ENCODE measurements at places on chromosomes 5 and 9.

GRCh38 chr5:143074414-143074996 is 304.3 kb downstream of the ARHGAP26 start:
- DNase-seq = no peak

GRCh38 chr5:37391591-37391990 is 12.5 kb downstream of the WDR70 start:
- no peak for DNase-seq

DNA sequence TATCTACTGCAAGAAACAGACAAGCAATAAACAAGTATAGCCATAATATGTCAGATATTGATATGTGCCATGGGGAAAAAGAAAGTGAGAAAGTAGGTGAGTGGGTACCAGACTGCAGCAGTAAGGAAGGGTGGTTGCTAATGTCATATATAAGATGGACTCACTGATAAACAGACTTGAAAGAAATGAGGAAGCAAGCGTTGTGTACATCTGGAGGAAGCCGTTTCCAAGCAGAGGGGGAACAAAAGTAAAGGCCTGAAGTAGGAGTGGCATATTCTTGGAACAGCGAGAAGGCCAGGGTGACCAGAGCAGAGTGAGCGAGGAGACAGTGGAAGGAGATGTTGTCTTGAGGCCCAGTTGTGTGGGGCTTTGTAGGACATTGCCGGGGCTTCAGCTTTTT is 142.2 kb upstream of the MAP3K1 start:
- no peak for DNase-seq

- no peak for DNase-seq
Measured at GRCh38 chr9:138098116-138098907, 220.7 kb downstream of the CACNA1B start.

- DNase-seq = no peak
Measured at GRCh38 chr5:102811972-102812371, 56.9 kb downstream of the PAM start.

DNA sequence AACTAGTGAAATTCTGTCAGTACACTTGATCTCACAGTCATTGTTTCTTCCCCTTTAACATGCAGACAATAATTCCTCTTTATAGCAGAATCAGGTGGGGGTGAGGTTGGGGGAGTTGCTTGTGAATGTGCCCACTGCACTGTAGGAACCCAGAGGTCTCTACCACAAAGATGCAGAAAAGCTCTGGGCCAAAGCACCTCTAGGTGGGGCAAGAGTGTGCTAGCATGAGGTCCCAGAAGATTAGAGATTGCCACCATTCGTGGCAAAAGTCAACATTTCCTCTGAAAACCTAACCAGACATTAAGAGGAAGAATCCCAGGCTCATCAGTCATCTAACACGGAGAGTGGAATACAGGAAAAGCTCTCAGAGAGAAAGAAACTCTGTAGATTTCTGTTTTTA is 74.5 kb downstream of the PTCD2 start:
- DNase-seq = no peak

DNA sequence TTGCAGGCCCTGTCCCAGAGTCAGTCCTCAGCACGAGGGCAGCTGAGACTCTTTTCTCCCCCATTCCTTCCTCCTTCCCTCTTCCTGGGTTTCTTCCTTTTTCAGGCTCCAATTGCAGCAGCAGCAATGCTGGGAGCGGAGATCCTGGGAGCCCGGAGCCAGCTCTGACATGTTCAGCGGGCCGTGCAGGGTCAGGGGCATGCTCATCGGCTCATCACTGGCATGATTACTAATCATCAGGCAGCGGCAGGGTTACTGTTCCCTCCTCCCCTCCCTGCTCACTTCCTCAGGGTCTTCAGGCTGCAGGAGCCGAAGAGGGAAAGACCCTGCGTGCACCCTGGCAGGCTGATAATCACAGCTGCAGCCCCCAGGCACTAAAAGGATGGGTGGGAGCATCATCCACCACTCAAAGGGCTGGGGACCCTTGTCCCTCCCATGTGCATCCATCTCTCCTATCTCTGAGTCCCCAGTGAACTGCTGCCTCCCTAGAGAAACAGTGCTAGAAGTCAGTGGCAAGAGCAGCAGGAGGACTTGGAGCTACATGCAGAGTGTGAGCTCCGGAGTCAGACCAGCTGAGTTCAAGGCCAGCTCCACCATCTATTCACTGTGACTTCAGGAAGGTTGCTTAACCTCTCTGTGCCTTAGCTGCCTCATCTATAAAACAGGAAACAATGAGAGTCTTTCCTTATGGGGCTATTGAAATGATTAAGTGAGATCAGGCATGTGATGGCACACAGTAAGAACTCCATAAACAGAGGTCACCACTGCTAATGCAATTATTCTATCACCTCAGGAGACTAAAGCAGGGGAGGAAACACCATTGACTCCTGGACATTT is 7.8 kb upstream of the KCNIP1 start:
- DNase-seq = no peak

GRCh38 chr9:94603259-94604160 is 9.9 kb upstream of the FBP2 start:
- peak; percentile 11 for DNase-seq

- no peak for DNase-seq
Measured at GRCh38 chr5:101284736-101285375, 381.8 kb upstream of the ST8SIA4 start.

DNA sequence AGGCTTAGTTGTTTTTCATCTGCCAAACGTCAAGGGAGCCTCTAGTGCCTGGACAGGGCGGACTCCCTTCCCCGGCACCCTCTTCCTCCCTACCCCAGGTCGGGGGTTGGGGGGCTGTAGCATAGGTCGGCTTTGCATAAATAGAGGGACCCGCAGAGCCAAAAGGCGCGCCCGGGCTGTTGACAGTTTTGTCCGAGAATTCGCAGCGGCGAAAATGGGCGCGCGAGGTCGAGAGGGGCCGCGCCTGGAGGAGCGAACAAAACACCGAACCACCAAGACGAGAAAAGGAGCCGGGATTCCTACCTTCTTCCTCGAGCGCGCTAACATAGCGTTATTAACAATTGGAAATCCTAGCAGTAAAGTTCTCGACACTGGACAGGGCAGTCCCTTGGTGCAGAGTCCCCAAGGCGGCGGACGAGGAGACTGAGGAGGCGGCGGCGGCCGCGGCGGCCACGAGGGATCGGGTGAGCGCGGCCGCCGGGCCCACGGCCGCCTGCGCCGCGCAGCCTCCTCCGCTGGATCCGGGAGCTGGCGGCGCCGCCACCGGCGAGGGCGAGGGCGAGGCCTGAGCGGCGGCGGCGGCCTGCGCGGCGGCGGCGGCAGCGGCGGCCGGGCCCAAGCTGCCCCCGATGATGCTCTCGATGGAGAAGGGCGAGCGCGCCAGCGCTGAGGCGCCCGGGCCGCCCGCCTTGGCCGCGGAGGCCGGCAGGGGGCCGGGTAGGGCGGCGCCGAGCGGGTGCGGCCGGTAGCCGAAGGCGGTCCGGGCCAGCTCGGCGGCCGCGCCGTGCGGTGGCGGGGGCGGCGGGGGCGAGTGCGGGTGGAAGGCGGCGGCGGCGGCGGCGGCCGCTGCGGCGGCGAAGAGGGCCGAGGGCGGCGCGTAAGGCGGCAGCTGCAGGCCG is 1.7 kb downstream of the FOXD1 start:
- DNase-seq = no peak

DNA sequence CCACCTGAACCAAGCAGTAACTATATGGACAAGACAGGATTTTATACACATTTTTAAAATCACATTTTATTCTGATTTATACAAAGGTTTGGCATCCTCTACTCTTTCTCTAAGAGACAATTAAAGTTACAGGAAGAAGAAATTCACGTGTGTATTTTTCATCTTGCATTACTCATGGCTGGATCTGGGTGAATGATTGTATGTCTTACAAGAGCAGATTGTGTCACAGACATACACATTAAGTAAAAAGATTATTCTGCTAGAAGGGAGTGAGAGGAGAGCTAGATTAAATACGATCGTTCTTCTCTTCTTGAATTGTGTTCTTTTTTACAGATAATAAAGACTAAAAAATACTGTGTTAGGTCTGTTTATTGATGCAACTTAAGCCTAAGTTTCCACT is 20.8 kb upstream of the CEP120 start:
- no peak for DNase-seq

DNA sequence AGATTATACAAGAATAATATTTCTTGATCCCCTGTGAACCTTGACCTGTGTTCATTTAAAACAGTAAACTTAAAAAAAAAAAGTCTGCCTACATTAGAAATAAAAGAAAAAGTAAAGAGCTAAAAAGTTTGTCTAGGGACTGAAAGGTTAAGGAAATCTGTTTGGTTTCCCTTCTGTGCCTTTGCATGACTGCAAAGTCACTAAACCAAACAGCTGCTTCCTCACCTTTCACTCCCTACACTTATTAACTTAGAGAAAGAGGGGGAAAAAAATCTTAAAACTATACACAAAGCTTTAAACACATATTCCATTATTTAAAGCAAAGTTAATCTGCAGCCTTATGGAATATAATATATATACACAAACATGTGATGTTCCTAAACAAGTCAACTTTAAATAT is 65.1 kb downstream of the ZFR start:
- DNase-seq = no peak

GRCh38 chr9:11966786-11967185 is 726.4 kb upstream of the TYRP1 start:
- DNase-seq = no peak

- no peak for DNase-seq
Measured at GRCh38 chr9:108078811-108079210, 589.2 kb upstream of the KLF4 start.

DNA sequence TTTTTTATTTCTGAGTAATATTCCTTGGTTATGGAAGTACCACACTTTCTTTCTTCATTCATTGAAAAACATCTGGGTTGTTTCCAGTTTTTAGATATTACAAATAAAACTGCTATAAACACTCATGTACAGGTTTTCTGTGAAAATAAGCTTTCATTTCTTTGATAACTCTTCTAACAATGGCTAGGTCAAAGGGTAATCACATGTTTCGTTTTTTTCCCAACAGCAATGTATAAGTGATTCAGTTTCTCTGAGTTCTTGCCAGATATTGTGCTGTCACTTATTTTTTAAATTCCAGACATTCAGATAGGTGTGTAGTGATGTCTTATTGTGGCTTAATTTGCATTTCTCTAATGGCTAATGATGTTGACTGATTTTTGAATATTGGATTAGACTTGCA is 16.7 kb upstream of the TNPO1 start:
- no peak for DNase-seq

- DNase-seq = no peak
Measured at GRCh38 chr9:740221-740620, 101.3 kb upstream of the DMRT1 start.

DNA sequence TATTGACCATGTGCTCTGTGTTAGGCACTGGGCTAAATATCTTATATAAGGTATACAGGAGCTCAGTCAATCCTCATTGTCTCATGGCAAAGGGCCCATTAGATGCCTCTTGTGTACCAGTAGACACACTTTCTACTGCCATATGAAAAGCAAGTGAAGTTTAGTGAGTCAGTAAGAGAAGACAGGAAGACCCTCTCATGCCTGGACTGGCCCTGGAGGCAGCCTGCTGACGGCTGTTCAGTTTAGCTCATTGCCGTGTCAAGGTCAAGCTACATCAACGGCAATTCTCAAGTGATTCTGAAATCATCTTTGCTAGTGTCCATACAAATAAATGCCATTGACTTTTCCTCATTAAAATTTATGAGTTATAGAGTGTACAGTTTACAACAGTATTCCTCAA is 237.9 kb downstream of the IRX1 start:
- DNase-seq = no peak

GRCh38 chr9:2620919-2621721 is 467 bp upstream of the VLDLR start:
- no peak for DNase-seq

DNA sequence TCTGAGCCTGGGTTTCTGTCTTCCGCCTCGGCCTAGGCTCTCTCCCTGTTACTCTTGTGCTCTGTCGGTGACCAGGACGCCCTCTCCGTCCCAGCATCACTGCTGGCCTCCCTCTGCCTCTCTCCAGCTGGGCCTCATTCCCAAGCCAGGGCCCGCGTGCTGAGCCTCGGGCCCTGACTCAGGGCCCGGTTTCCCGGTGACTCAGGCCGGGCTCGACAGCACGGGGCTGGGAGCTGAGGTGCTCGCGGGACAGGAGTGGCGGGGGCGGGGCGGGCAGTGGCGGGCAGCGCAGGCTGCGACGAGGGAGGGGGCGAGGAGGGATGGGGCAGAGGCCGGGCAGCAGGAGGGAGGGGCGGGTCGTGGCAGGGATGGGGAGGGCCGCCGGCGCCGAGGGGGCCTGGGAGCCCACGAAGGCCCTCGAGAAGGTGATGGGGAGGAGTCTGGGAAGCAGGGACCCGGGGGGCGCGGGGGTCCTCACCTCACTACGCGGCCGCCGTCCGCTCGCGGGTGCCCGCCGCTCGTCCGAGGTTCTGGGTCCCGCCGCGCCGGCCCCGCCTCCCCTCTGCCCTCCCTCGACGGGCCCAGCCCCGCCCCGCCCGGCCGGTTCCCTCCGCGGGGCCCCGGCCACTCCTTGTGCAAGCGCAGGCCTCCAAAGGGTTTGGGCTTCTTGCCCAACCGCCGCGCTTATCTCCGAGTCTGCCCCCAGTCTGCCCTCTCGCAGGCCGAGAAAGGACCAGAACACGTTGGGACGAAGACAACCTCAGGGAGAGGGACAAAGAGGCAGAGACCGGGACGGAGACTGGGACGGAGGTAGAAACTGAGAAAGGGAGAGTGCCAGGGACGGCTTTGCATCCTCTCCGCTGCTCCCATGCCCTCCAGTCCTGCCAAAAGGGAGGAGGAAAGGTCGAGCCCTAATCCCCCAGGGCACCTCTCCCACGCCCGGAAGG is at the start of gene ARAP3:
ARAP3 (minus strand) TSS at position 536 of the 947 bp plus-strand sequence. CDS start 1,744 bp downstream, outside the sequence.
- DNase-seq = no peak

DNA sequence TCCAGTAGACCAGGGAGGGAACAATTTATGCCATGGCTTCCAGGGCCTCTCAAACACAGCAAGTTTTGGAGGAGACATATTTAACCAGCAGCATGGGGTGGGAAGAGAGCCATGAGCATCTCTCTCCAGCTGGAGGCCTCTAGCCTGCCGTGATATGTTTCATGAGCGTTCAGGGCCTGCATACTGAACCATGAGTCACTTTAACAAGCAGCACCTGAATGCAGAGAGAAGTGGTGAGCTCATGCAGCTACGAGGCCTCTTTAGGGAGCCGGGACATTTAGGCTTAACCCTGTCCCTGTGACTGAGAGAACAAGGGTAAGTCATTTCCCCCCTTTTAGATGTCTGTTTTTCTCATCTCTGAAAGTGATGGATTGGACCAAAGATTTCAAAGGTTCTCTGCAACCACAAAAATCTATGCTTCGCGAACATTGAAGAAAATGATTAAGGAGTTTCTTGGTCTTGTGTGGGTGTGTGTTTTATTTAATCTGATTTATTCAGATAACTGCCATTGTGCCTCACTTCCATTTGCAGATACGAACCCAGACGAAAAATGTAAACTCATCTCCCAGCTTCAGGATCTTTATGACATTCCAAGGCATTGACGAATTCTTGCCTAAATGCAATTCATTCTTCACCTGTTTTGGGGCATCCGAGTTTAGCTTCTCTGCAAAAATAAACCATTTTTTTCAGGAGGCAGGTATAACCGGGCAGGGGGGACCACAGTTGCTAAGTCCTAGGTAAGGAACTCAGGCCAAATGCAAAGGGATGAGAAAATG is 157.0 kb downstream of the GABBR2 start:
- DNase-seq = no peak

- DNase-seq = peak; percentile 2
Measured at GRCh38 chr5:59768152-59769040, 125.1 kb downstream of the PDE4D start.
